Activated CD4-positive, CD25-positive, alpha-beta regulatory T cell treated with anti-CD3 and anti-CD28 coated beads, Interleukin-2, amount 50 U/mL, for 72 hours (primary cell): ENCODE measurements at places on chromosomes 4 and X.

GRCh38 chr4:144948009-144948408, 150.0 kb downstream of the ANAPC10 start:
- DNase-seq: no peak

DNA sequence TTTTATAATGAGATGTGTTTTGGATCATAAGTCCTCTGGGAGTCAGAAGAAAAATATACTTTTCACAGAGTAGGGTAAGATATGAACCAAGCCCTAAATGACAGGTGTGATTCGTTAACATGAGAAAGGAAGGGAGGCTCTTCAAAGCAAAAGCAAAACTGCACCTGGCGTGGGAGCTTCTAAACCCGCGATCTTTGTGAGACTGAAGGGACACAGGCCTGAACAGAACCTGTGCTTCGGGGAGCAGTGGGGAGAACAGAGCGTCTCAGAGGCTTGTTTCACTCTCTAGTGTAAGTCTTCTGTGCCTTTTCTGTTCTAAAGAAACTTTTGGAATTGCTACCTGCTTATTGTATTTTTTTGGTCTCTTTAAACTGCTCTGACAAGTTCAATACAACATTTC, 30.2 kb upstream of the CYP4V2 start:
- no peak for DNase-seq

DNA sequence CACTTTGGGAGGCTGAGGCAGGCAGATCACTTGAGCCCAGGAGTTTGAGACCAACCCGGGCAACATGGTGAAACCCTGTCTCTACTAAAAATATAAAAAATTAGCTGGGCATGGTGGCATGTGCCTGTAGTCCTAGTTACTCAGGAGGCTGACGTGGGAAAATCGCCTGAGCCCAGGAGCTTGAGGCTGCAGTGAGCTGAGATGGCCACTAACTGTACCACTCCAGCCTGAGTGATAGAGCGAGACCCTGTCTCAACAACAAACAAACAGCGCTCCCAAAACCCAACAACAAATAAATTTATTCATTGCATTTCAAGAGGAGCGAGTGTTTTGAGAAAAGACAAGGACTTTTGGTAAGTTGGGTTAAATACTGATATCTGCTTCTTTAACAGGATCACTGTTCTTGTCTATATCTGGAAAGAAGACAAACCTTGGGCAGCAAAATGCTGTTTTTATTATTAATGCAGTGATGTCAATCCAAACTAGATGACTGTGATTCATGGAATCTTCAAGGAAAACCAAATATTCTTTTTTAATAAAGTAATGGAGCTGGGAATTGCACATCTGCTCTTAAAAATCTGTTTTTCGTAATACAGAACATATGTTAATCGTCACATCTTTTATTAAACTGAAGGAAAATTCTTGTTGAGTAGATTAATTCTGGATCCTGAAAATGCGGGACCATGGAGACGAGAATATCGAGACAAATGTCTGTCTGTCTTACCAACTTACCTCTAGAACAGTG, 90.8 kb upstream of the LIMCH1 start:
- DNase-seq: no peak

DNA sequence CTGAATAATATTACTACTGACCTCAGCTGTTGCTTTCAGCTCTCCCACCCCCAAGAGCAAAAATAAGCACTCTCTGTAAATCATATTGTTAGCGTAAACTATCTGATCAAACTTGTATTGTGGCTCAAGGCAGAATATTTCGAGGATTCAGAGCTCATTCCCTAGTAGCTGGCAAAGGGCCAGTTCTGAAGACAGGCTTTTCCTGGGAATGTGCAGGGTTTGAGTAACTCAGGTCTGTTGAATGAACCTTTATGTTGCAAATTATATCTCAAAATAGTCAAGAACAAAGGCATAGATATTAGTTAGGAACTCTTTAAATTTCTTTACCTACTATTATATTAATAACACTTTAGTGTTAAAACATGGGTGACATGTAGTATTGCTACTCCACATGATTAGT, 454.9 kb downstream of the CCSER1 start:
- no peak for DNase-seq

GRCh38 chr4:24287096-24287495, 297.3 kb downstream of the DHX15 start:
- DNase-seq: no peak
